ENCODE measurements at places on chromosomes 13 and 19.

GRCh38 chr13:111958612-111959395, 108.1 kb upstream of the SOX1 start:
- no peak for DNase-seq

DNA sequence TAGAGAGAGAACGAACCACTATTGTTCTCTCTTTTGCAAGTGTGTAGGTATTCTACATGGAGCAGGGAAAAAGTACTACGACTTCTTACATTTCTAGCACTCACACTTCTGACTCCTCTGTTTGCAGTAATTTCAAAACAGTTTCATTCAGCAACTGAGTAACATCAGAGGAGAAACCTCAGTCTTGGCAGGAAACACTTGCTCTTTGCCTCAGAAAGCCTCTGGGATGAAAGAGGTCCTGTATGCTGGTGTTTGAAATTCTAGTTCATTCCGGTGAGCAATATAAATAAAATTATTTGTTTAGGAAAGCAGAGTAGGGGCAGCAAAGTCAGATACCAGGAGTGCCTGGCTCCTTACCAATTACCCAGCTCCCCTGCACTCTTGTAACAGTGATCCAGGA, 595.5 kb downstream of the TBC1D4 start:
- no peak for DNase-seq

- DNase-seq: no peak
Observed at GRCh38 chr13:35598790-35599369, 122.4 kb upstream of the MAB21L1 start.

- DNase-seq: no peak
Observed at GRCh38 chr13:98921786-98922185, 56.1 kb downstream of the DOCK9 start.

DNA sequence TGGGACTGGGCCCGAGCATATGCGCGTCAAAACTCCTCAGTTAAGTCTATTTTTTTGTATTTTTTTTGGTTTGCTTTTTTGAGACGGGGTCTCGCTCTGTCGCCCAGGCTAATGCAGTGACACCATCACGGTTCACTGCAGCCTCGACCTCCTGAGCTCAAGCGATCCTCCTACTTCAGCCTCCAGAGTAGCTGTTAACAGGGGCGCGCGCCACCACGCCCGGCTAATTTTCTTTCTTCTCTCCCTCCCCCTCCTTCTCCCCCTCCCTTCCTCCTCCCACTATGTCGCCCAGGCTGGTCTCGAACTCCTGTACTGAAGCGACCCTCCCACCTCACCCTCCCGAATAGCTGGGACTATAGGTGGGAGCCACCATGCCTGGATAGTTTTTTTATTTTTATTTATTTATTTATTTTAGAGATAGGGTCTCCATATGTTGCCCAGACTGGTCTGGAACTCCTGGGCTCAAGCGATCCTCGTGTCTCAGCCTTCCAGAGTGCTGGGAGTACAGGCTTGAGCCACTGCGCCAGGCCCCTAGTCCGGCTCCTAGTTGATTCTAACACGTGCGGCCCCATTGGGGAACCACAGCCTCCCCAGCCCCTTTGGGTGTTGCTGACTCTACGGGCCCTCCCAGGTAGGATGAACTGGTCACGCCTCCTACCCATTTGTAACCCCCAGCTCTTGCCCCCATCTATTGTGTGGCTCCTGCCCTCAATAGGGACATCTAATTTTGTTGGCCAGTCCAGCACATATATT, 806 bp upstream of the ZNF837 start:
- no peak for DNase-seq

- DNase-seq: peak; percentile 67
Observed at GRCh38 chr19:11422163-11423065, 3.3 kb upstream of the RGL3 start.

- DNase-seq: no peak
Observed at GRCh38 chr19:20470345-20471135, 95.0 kb downstream of the ZNF737 start.

DNA sequence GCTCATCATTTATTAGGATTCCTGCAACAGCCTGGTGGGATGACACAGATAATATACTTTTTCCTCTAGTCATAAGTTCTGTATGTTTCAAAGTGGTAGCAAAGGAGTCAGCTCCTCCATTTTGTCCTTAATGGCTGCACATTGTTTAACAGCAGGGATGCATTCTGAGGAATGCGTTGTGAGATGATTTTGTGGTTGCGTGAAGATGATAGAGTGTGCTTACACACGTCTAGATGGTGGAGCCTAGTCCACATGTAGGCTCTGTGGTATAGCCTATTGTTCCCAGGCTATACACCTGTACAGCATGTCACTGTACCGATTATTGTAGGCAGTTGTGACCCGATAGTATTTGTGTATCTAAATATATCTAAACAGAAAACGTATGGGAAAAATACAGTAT, 4.6 kb downstream of the SMARCA4 start:
- DNase-seq: no peak

DNA sequence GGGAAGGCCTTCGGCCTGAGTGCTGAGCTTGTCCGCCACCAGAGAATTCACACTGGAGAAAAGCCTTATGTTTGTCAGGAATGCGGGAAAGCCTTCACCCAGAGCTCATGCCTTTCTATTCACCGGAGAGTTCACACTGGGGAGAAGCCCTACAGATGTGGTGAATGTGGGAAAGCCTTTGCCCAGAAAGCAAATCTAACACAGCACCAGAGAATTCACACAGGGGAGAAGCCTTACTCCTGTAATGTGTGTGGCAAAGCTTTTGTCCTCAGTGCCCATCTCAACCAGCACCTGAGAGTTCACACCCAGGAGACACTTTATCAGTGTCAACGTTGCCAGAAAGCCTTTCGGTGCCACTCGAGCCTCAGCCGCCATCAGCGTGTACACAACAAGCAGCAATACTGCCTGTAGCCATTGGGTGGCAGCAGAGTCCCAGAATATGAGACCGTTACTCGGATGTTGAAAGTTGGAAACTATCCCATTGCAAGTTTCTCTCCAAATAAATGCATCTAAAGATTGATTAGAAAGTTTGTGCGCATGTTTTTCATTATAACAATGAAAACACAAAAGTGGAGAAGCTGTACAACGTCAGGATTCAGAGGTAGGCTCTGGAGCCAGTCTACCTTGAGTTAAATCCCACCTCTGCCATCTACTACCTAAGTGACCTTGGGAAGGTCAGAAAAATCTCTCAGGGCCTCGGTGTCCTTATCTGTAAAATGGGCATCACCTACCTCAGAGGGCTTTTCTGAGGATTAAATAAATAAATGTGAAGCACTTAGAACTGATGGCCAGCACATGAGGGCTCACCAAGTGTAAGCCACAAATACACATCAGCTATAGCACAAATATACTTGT, 21.1 kb downstream of the ZNF473 start:
- DNase-seq: peak; percentile 36

GRCh38 chr13:62094932-62095331, 679.3 kb upstream of the PCDH20 start:
- DNase-seq: no peak

GRCh38 chr13:97231829-97232196, 9.7 kb downstream of the MBNL2 start:
- no peak for DNase-seq

DNA sequence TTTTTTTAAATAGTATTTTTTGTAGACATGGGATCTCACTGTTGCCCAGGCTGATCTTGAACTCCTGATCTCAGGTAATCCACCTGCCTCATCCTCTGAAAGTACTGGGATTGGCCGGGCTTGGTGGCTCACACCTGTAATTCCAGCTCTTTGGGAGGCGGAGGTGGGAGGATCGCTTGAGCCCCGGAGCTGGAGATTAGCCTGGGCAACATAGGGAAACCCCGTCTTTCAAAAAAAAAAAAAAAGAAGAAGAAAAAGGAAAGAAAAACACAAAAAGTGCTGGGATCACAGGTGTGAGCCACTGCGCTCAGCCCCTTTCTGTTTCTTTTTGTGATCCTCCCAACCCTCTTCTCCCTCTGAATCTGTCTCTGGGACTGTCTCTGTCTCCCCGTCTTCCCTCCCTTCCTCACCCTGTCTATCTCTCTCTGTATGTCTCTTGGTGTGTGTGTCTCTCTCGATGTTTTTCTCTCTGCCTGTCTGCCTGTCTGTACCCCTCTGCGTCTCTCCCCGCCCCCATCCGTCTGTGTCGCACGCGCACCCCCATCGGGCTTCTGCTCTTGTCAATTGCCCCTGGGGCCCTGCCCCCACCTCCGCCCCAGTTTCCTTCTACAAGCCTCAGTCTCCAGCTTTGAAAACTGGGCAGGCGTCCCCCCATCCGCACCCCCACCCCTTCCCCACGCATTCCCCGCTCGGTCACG, 540 bp upstream of the ZFP36 start:
- peak; percentile 95 for DNase-seq

GRCh38 chr19:53916004-53916403, 6.9 kb downstream of the CACNG7 start:
- DNase-seq: no peak
